ENCODE measurements at places on chromosomes 16 and 17.

DNA sequence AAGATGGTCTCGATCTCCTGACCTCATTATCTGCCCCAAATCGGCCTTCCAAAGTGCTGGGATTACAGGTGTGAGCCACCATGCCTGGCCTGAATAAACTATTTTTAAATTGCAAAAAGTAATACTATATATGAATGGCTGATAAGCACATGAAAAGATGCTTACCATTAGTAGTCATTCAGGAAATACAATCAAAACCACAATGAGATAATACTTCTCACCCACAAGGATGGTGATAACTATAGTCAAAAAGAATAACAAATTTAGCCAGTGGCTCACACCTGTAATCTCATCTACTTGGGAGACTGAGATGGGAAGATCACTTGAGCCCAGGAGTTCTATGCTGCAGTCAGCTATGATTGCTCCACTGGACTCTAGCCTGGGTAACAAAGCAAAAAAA is 2.4 kb upstream of the TACO1 start:
- DNase-seq, result no peak

- no peak for DNase-seq
Measured at GRCh38 chr16:29898135-29898803, 1.1 kb downstream of the SEZ6L2 start.

DNA sequence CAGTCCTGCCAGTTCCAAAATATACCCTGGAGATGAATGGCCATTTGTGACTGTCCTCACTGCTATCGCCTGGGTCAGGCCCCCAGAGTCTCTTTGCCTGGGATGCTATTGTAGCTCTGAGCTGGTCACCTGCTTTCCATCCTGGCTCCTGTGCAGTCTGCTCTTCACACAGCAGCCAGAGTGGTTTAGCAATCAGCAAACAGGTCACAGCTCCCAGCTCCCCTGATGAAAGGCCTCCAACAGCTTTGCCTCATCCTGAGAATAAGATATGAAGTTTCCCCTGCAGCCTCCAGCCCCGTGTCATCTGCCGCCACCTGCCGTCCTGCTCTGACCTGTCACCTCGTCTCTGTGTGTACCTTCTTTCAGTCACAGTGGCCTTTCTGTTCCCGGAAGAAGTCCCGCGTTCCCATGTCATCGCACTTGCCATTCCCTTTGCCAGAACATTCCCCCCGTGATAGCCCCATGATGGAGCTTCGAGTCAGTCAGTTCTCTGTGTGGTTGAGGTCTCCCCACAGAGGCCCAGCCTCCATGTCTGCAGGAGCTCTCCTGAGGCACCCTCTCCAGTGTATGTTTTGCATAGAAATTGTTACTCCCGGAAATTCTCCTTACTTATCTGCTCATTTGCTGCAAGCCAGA is 281.5 kb downstream of the SNX29 start:
- no peak for DNase-seq

DNA sequence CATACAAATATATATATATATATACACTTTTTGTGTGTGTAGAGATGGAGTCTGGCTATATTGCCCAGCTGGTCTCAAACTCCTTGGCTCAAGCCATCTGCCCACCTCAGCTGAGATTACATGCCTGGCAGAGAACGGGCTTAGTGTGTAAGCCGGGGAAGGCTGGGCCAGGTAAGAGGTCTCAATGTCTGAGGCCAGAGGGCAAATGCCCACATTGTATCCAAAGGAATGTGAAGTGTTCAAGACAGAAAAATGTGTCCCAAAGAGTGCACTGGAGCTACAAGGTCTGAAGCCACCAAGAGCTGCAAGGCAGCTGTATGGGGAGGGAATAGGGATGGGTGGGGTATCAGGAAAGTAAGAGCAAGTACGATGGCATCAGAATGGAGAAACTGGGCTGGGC is 8.8 kb downstream of the CD2BP2 start:
- DNase-seq, result no peak

DNA sequence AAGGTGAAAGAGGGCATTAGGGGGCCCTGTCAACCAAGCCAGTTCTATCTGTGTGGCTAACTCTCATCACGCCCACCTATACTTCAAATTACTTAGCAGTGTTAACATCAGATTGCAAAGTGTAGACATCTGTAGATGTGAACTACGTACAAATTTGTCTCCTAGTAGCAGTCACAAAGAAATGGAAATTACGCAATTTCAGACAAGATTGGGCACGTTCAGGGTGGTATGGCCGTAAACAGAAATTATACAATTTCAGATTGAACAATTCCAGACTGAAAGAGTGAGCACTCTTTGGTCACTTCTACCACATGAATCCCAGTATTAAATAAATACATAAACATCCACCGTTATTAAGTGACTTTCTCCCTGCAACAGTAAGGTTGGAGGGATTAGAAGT is 592.7 kb upstream of the PSMD7 start:
- no peak for DNase-seq

- no peak for DNase-seq
Measured at GRCh38 chr16:86984991-86985647, 332.1 kb downstream of the C16orf95 start.

GRCh38 chr17:1179818-1180742 is at the start of gene ABR:
Gene ABR, minus strand, starts transcription at chr17:1179981. Its CDS starts 254 bp downstream, at chr17:1179727.
- DNase-seq, result no peak

DNA sequence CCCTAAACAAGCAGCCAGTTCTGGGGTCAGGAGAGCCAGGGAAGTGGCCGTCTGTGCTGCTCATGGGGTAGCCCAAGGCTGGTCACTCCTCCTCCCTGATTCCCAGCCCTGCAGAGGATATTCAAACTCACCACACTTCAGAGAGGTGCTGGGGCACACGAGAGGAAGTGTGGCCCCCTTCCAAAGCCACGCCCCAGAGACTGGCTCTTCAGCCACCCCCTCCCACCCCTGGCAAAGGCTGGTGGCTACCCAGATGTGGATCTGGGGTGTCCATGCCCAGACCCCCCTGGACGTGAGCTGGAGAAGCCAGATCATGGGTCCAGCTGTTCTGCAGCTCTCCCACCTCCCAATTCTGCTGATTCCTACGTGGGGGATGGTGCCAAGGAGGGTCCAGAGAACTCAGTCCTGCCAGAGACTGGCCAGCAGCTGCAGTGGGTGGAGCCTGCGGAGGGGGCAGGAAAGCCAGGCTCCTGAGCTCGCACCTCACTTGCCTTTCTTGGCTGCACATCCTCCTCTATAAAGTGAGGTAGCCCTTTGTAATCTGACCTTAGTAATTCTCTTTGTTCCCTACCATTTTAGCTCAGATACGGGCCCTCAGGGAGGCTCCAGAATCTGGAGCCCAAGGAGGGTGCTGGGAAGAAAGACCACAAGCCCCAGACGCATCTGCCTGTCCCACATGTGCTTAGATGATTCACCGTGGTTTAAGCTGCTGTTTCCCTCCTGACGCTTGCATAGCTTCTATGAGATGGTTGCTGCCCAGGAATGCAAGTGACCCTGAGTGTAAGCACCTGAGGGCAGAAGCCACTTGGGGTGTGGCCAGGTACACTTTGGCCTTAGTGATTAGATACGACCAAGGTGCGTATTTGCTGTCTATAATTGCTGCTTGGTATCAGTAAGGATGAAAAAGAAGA is 15.3 kb downstream of the SDK2 start:
- no peak for DNase-seq

GRCh38 chr16:86772671-86773353 is 194.5 kb downstream of the FOXL1 start:
- DNase-seq, result no peak

- DNase-seq, result no peak
Measured at GRCh38 chr16:1696863-1697262, 9.1 kb upstream of the MAPK8IP3 start.

DNA sequence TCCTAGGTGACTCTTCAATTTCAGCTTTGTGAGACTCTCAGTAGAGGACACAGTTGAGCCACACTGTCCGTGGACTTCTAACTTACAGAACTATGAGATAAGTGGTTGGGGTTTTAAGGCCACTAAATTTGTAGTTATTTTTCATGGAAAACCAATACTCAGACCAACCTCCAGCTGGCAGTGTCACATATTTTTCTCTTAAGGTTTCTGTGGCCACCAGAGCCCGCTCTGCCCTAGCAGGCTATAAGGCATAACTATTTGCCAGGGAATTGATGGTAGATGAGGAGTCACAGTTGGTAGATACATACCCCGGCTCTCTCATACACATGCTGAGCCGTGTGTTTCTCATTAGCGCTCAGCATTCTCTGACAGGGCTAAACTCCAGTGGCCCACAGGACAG is 336.8 kb upstream of the MON1B start:
- DNase-seq, result no peak

DNA sequence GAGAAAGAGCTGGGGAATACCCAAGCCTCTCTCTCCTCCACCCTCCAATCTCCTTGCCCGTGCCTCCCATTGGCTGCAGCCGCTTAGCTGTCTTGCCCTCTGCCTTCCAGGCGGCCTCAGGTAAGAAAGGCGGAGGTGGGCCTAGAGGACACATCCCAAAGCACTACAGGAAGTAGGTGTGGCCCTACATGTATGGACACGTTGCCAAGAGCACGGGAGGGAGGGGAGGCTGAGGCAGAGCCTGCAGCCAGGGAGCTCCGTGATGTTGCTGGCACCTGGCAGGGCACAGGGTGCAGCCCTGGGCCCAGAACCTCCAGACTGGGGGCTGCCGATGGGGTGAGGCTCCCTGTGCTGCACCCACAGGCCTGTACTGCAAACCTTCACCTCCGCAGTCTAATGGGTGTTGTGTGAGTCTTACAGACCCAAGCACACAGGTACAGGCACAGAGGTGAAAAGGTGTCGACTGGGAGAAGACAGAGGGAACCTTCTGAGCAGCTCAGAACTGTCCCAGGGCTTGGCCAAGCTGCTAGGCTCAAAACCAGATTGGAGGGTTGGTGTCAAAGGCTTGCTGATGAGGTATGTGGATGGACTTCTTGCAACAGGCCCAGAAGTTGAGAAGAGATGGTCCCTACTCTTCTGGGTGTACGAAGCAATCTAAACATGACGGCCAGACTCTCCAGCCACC is 23.5 kb upstream of the FOXK2 start:
- DNase-seq, result no peak

GRCh38 chr16:71807905-71808592 is 585 bp downstream of the AP1G1 start:
- peak; percentile 11 for DNase-seq

- DNase-seq, result no peak
Measured at GRCh38 chr17:79273660-79274059, 199.0 kb downstream of the ENGASE start.

DNA sequence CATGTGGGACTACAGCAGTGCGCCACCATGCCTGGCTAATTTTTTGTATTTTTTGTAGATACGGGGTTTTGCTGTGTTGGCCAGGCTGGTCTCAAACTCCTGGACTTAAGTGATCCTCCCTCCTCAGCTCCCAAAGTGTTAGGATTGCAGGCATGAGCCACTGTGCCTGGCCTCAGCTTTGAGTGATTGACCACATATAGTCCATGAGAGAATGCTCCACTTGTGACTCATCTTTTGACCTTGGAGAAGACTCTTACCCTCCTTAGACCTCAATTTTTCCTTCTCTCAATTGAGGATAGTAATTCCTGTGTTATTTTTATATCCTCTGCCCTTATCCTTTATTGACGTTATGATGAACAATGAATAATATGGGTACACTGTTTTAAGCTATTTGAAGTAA is 30.9 kb upstream of the DUSP14 start:
- no peak for DNase-seq

- DNase-seq, result peak; percentile 30
Measured at GRCh38 chr17:27545562-27546229, 85.3 kb upstream of the LGALS9 start.

DNA sequence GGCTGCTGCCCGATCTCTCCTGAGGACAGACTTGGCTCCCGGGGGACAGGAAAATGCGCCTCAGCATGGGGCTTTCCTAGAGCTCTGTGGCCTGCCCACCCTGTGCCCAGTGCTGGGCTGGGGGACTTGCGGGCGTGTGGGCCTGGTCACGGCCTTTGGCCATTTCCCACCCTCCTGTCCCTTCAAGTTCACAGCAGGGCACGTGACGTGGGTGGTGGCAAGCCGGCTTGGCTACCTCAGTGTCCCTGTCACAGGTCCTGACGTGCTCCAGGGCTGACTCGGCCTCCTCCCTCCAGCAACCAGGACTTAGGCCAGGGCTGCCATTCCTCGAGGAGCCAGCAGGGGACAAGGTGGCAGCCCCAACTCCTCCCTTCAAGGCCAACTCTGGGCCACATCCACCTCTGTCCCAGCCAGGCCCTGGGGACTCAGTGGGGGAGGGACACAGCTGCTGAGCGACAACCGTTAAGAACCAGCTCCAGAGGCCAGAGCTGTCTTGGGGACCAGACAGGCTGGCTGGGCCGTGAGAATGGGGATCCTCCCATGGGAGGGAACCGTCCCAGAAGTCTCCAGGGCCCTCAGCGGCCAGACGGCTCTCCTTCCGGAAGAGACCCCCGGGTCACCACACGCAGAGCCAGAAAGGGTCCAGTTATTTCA is 981 bp upstream of the UNC13D start:
- DNase-seq, result peak; percentile 90

GRCh38 chr16:84599521-84600202 is 18.2 kb downstream of the COTL1 start:
- peak; percentile 64 for DNase-seq

GRCh38 chr17:54947396-54947795 is 21.1 kb downstream of the COX11 start:
- no peak for DNase-seq

GRCh38 chr16:50522324-50522723 is 25.9 kb upstream of the NKD1 start:
- DNase-seq, result peak; percentile 10

DNA sequence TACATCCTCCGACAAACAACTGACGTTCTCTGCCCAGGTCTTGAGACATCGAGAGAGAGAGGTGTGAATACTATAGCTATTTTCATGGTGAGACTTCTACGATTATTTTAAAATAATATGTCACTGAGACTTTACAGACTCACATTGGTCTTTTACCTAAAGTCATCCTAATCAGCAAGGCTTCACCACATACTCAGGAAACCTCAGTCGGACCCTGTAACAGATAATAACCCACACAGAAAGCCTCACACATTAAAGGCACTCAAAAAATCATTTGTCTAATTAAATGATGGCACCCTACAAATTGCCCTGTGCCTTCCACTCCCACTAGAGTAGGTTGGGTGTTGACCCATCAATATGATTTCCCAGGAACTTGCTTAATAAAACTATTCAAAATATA is 19.8 kb upstream of the SLC39A11 start:
- DNase-seq, result peak; percentile 15

DNA sequence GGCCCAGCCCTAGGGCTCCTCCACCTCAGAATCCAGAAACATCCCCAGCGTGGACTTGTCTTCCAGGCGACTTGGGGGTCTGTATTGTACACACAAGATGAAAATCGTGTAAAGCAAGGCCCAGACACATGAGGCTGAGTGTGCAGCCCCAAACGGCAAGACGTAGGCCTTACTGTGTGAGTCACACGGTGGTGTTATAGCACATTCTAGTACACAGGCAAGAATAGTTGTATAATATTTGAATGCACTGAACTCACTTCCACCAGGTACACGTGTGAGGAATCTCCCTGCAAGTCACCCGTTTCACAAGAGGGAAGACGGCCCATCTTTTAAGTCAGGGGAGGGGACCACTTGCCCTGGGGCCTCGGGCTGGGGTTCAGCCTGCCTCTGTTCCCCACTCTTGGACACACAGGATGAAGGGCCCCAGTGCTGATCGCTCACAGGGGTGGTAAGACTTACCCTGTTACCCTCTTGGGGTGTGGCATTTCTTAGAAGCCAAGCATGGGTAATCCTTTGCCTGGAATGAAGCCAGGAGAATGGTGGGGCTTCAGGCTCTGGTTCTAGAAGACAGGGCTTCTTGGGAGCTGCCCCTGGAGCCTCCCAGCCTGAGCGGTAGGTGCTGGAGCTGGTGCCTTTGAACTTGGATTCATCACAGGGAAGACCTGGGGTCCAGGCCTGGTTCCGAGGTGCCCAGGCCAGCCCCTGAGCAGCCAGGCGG is 71.3 kb downstream of the SREBF1 start:
- DNase-seq, result no peak

- no peak for DNase-seq
Measured at GRCh38 chr16:89431158-89431584, 59.2 kb downstream of the ANKRD11 start.
